Amygdala (tissue), 56 donors: ENCODE measurements at places on chromosomes 11 and 22.

- no peak for DNase-seq
Measured at GRCh38 chr11:129608711-129609110, 206.9 kb upstream of the TMEM45B start.

- no peak for DNase-seq
Measured at GRCh38 chr22:32994898-32995297, 63.3 kb downstream of the SYN3 start.

DNA sequence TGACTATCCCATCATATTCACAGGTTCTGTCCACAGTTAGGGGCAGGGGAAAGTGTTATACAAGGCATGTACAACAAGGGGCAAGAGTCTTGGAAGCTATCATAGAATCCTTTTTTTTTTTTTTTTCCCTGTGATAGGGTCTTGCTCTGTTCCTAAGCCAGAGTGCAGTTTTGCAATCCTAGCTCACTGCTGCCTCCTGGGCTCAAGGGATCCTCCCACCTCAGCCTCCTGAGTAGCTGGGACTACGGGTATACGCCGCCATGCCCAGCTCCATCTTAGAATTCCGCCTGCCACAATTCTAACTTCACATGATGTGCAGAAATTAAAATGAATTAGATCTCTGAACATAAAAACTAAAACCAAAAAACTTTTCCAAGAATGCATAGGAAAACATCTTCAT is 31.7 kb downstream of the ZFTA start:
- no peak for DNase-seq

GRCh38 chr22:34000879-34001526 is 80.7 kb upstream of the LARGE1 start:
- DNase-seq = no peak

DNA sequence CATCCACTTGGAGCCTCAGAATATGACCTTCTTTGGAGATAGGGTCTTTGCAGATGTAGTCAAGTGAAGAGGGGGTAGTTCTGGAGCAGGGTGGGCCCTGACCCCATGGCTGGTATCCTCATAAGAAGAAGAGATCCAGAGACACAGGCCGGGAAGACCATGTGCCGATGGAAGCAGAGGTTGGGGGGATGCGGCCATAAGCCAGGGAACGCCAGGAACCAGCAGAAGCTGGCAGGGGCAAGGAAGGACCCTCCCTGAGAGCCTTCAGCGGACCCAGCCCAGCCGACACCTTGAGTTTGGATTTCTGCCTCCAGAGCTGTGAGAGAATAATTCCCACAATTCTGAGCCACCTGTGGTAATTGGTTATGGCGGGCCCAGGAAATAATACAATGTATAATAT is 26.1 kb upstream of the SMIM38 start:
- DNase-seq = no peak

GRCh38 chr11:117914991-117915618 is 14.1 kb downstream of the TMPRSS13 start:
- no peak for DNase-seq

GRCh38 chr11:65911682-65912568 is 6.9 kb downstream of the C11orf68 start:
- no peak for DNase-seq

GRCh38 chr11:72358466-72359405 is 75.6 kb downstream of the CLPB start:
- no peak for DNase-seq

GRCh38 chr11:25587496-25587895 is 744.4 kb upstream of the ANO3 start:
- no peak for DNase-seq

DNA sequence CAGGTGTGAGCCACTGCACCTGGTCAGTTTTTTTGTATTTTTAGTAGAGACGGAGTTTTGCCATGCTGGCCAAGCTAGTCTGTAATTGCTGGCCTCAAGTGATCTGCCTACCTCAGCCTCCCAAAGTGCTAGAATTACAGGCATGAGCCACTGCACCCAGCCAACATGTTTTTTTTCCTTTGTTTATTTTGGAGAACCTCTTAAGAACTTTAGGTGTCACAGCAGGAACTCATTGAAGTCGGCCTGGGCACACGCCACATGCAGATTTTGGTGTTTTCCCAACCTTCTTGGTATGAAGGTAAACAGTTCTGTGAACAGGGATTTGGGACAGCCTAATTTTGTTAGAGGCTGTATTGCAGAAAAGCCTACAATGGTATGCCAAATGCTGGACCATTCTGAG is 9.4 kb downstream of the DIXDC1 start:
- no peak for DNase-seq

- no peak for DNase-seq
Measured at GRCh38 chr22:35303029-35303624, 3.4 kb downstream of the TOM1 start.

GRCh38 chr11:17351510-17352176 is at the start of gene NCR3LG1:
TSS of gene NCR3LG1 (plus strand) at chr11:17351800. CDS start at chr11:17351970, 170 bp downstream.
- DNase-seq = peak; percentile 61

- DNase-seq = no peak
Measured at GRCh38 chr11:70654016-70654415, 255.7 kb downstream of the CTTN start.

DNA sequence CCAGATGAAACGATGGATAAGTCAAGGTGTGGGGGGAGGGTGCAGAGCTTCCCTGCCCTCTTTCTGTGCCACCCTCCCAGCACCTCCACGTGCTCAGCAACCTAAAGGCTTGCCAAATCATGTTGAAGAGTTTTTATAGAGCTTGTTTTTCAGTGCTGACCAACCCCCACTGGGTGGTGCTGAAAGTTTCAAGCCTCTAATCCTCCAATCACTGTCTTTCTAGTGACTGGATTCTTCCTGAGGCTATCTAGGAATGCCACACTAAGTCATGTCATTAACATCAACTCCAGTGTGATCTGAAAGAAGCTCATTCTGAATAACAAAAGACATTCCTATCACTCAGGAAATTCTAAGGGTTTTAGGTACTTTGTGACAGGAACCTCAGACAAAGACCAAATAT is 382.6 kb downstream of the DYNC2H1 start:
- no peak for DNase-seq

DNA sequence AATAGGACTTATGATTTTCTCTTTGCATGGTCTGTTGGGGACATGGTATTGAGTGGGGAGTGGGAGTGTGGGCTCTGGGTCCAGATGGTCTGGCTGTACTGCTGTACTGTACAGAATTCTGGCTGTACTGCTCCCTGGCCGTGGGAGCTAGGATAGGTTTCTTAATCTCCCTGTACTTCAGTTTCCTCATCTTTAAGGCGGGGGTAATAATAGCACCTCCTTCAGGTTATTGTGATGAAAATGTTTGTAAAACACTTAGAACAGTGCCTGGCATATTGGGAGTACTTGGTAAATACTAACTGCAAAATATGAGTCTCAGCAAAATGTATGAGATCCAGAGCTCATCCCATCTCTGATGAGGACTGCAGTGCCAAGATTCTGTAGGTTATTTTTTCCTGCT is 198.6 kb downstream of the KIF18A start:
- DNase-seq = no peak

DNA sequence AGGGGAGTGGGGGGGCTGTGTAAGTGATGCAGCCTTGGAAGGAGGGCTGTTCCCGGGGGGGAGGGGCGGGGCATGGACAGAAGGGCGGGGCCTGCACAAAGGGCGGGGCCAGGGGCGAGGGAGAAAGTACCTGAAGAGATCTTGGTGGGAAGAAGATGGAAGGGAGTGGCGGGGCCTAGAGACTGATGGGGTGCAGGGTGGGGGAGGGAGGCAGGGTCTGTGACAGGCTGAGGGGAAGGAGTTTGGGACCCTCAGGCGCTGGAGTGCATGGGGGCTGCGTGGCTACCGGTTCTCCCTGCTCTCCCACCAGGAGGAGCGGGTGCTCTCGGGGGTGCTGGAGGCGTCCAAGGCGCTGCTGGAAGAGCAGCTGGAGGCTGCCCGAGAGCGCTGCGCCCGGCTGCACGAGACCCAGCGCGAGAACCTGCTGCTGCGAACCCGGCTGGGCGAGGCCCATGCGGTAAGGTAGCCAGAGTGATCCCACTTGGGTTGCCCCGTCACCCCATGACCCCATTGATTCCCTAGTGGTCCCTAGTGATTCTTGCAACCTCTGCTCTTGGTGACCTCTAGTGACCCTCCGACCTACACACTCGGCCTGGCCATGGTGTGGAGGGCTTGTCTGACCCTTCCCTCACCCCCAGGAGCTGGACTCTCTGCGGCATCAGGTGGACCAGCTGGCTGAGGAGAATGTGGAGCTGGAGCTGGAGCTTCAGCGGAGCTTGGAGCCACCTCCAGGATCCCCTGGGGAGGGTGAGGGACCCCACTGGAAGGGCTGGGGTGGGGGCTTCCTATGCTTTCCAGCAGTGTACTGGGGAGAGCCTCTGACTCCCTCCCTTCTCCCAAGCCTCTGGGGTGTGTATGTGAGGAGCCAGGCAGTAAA is 3.1 kb downstream of the CCDC88B start:
- no peak for DNase-seq

- no peak for DNase-seq
Measured at GRCh38 chr22:38531251-38531938, 25.3 kb upstream of the DDX17 start.

- no peak for DNase-seq
Measured at GRCh38 chr22:29128891-29129807, 56.3 kb downstream of the KREMEN1 start.

- no peak for DNase-seq
Measured at GRCh38 chr11:80698637-80699036, 1257.8 kb upstream of the TENM4 start.

- DNase-seq = no peak
Measured at GRCh38 chr22:30941363-30941740, 27.2 kb downstream of the MORC2 start.

DNA sequence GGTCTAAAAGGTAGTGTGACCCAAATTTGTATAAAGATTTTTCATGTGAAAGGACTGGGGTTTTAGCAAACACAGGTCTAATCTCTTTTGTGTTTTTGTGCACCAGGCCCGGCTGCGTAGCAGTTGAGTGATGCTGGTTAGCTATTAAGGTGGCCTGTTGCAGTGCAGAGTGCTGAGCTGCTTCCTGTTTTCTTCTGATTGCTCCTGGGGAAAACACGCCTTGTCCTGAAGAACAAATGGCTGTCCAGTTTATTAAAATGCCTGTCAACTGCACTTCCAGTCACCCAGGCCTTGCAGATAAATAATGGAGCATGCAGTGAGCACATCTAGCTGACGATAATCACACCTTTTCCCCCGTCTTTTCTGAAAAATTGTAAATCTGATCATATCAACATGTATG is 1.8 kb downstream of the SRSF8 start:
- peak; percentile 78 for DNase-seq

- peak; percentile 39 for DNase-seq
Measured at GRCh38 chr11:69539416-69540117, 58.1 kb downstream of the LINC01488 start.

DNA sequence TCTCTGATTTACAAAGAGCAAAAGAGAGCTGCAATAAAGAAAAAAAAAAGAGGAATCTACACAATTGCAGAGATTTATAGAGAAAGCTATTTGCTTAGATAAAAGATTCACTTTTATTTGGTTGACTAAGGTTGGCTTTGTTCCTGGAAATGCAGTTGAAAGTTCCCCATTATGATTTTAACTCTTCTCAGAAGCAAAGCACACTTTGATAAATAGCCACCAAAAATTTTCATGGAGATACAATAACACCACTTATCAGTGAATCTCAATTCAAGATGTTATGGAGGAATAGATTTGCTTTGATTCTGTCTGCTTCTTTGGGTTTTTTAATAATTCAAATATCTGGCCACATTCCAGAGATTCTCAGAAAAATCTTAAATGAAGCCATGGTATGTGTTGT is 88.5 kb upstream of the ANO3 start:
- no peak for DNase-seq

GRCh38 chr11:70243912-70244652 is 26.4 kb upstream of the PPFIA1 start:
- no peak for DNase-seq

GRCh38 chr11:111814557-111815320 is 48.5 kb upstream of the PPP2R1B start:
- no peak for DNase-seq

- no peak for DNase-seq
Measured at GRCh38 chr11:8268530-8269400, 5.1 kb upstream of the LMO1 start.

GRCh38 chr22:16847271-16847670 is 22.1 kb upstream of the XKR3 start:
- no peak for DNase-seq

GRCh38 chr11:11604370-11604990 is 17.3 kb downstream of the GALNT18 start:
- DNase-seq = no peak

- no peak for DNase-seq
Measured at GRCh38 chr22:49278340-49278739, 549.3 kb downstream of the BRD1 start.

GRCh38 chr11:126407101-126407521 is 51.6 kb downstream of the ST3GAL4 start:
- no peak for DNase-seq

- no peak for DNase-seq
Measured at GRCh38 chr11:90912631-90913030, 689.8 kb upstream of the CHORDC1 start.

GRCh38 chr11:107606141-107606540 is 15.2 kb downstream of the ELMOD1 start:
- no peak for DNase-seq

GRCh38 chr11:105208019-105208418 is 68.5 kb upstream of the CARD18 start:
- no peak for DNase-seq

GRCh38 chr11:78759071-78759470 is 184.4 kb upstream of the NARS2 start:
- no peak for DNase-seq

DNA sequence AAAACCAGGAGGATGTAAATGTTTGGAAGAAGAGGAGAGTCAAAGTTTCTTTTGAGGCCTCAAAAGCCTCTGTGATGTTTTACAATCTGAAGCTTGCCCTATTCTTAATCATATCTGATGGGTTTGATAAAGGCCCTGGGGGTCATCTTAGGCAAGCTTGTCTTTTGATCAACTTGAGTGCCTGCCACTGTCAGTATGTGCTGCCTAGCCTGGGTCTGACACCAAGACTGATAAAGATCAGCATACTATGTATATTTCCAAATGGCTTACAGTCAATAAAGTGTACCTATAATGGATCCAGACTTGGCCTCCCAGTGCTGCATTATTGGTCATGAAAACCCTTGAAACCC is 12.7 kb downstream of the EHF start:
- DNase-seq = no peak

- no peak for DNase-seq
Measured at GRCh38 chr11:30453705-30454104, 130.8 kb downstream of the ARL14EP start.

DNA sequence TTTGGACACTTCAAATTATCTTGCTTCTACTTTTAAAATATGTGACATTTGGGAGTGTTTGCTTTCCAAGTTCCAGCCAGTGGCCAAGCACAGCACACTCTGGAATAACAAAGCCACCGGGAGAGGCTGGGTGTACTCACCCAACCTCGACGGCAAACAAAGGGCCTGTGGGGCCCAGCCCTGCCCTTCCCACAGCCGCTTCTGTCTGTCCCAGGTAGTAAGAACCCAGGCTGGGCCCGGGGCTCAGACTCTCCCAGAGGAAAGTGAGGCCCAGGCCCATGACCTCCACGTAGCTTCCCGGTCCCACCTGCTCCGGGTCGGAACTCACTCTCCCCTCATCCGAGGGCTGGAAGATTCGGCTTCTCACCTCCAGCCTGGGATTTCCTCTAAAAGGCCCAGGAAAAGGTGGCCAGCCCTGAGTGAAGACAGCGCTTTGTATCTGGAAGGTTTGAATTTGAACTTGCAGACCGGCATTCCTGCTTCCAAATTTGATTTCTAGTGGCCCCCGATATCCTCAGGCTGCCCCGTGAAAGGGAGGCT is 93.5 kb downstream of the CELSR1 start:
- no peak for DNase-seq

- DNase-seq = no peak
Measured at GRCh38 chr22:17601031-17601430, 27.5 kb downstream of the ATP6V1E1 start.

GRCh38 chr11:116691771-116692177 is 81.0 kb downstream of the BUD13 start:
- DNase-seq = no peak
